ENCODE measurements at places on chromosomes 4 and X. TPM values are rescaled to one million over a fixed set of nuclear protein-coding genes. Genes with fewer than 3 reads are reported as not detected.

Gene SAP30
- 19.9 TPM for total RNA-seq

Gene AVPR2
- total RNA-seq, result not detected

Gene RBMXL3
- total RNA-seq, result not detected

Gene MTNR1A
- not detected for total RNA-seq

Gene SSX1
- total RNA-seq, result not detected

Gene NR3C2
- 0.12 TPM for total RNA-seq

Gene ASB9
- total RNA-seq, result 24.5 TPM

Gene MGAT4D
- not detected for total RNA-seq

Gene GC
- total RNA-seq, result not detected

Gene PPARGC1A
- total RNA-seq, result 2.0 TPM

Gene NUDT11
- 30.6 TPM for total RNA-seq

Gene ADGRG4
- not detected for total RNA-seq

Gene ZDHHC15
- total RNA-seq, result not detected

Gene ERVMER34-1
- total RNA-seq, result 3.2 TPM

Gene SOWAHB
- total RNA-seq, result not detected

Gene VEGFC
- 19.2 TPM for total RNA-seq
